T-helper 2 cell treated with Interferon-gamma antibody and Interleukin-4, amounts not matched to agents 5 μg/mL and 100 μg/mL, for 36 hours (primary cell): ENCODE measurements at places on chromosomes 7 and 10.

DNA sequence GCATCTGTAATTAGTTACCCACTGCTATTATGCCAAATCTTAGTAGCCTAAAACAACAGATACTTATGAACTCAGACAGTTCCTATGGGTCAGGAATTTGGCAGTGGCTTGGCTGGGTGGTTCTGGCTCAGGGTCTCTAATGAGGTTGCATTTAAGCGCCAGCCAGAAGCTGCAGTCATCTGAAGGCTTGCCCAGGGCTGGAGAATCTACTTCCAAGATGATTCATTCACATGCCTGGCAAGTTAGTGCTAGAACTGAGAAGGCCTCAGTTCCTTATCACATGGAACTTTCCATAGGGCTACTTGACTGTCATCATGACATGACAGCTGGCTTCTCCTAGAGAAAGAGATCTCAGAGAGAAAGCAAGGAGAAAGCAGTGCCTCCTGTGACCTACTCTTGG is 121.3 kb downstream of the AVL9 start:
- DNase-seq: no peak

GRCh38 chr10:8412541-8412940 is 358.1 kb downstream of the GATA3 start:
- DNase-seq: no peak

DNA sequence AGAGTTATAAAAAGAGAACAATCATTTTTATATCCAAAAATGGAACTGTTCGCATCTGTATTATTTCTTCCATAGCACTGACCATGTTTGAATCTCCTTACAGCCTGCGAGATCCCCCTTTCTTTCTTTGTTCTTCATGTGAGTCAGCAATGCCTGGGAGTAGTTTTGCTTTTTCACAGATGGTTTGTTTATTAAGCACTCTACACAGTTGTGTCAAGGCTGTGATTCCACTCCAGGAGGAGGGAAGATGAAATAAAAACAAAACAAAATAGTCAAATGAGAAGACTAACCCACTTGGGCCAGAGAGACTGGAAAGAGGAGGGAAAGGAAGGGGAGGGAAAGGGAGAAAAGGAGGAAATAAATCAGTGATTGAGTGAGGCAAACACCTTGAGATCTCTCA is 7.8 kb downstream of the LIPF start:
- DNase-seq: no peak

GRCh38 chr7:83819911-83820310 is 171.0 kb upstream of the SEMA3E start:
- DNase-seq: no peak

GRCh38 chr10:7551289-7551688 is 115.5 kb downstream of the ITIH5 start:
- no peak for DNase-seq

- DNase-seq: no peak
These were observed 7.6 kb downstream of the TMEM184A start for GRCh38 chr7:1548438-1548831.

- DNase-seq: no peak
These were observed 53.8 kb downstream of the APBB1IP start for GRCh38 chr10:26491934-26492333.

GRCh38 chr10:11018855-11019631 is 1.4 kb downstream of the CELF2 start:
- no peak for DNase-seq
